Mesendoderm (in vitro differentiated cells): ENCODE measurements at places on chromosomes 5 and 9.

- no peak for DNase-seq
Measured at GRCh38 chr9:121956808-121957207, 136.3 kb downstream of the TTLL11 start.

DNA sequence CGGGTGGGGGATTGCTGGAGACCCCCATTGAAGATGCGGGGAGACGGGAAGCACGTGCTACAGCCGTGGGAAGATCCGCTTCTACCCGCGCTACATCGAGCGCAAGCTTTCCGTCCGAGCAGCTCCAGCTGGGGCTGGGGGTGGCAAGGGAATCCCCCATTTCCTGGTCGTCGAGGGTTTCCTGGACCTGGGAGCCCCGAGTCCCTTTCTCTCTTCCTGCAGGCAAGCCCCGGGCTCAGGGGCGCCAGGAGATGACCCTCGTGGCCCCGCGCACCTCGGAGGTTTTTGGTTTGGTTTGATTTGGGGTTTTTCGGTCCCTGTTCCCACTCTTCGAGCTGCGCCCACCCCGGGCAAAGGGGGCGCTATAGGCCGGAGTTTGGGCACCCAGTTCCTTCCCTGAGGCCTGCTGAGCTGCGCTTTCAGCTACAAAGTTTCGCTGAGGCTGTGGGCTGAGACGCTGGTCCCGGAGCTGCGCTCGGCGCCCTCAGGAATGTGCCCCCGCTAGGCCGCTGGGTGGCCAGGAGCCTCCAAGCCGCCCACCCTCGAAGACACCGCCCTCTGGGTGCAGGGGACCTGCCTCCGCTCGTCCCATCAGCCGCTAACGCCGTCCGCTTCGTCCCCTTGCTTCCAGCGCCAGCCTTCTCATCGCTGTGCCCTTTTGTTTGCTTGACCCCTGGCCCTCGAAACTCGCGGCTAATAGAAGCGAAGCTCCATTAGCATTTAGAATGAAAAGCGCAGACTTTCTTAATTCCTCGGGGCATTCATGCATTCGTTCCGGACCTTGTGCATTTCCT, 2.9 kb downstream of the NR4A3 start:
- peak; percentile 78 for DNase-seq

GRCh38 chr9:122366074-122366660, 4.7 kb upstream of the PTGS1 start:
- DNase-seq, result no peak

- DNase-seq, result peak; percentile 87
Measured at GRCh38 chr5:150457121-150457520, 7.6 kb upstream of the RPS14 start.

- peak; percentile 69 for DNase-seq
Measured at GRCh38 chr9:128150594-128151308, 1.5 kb downstream of the LCN2 start.

- DNase-seq, result no peak
Measured at GRCh38 chr5:167511-167910, 23.8 kb upstream of the LRRC14B start.

- DNase-seq, result peak; percentile 12
Measured at GRCh38 chr5:145787001-145787400, 48.1 kb downstream of the PRELID2 start.

- DNase-seq, result no peak
Measured at GRCh38 chr9:27659571-27659970, 86.3 kb upstream of the C9orf72 start.

DNA sequence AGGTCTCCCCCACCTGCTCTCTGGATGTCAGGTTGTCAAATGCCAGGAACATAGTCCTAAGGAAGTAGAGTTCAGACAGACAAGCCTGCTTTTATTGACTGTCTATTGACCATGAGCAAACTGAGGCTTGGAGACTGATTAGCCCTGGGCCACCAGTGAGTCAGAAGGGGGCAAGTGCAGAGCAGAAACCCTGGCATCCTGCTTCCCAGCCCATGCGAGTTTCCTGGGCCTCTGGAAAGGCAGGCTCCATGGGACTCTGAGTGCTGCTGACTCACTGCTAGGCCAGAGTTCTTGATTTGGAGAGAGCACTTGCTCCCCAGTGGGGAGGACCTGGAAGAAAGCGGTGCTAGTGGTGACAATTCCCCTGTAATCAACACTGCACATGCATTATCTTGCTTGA, 2.8 kb upstream of the HBEGF start:
- no peak for DNase-seq

- peak; percentile 77 for DNase-seq
Measured at GRCh38 chr5:95996904-95997723, 35.5 kb upstream of the ELL2 start.

DNA sequence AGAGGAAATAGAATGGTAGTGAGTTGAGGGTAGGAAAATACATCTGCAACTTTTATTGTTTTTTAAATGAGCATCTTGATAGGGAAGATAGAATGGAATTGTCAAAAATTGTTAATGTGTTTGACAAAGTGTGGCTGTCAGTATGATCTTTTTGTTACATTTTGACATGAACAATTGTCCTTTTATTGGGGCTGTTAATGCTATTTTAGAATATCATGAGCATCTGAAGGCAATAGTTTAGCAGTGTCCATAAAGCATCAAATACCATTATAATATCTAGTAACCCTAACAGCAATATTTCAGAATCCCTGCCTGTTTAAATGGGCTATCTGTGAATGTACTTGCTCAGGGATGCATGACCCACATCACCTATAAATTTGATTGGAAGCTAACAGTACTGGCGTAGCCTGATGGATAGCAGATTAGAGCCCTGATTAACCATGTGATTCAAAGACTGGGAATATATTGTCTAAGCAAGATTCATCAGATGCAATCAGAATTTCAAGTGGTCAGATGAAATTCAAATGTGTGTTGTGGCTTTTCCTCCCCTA, 37.8 kb downstream of the TLE4 start:
- no peak for DNase-seq

DNA sequence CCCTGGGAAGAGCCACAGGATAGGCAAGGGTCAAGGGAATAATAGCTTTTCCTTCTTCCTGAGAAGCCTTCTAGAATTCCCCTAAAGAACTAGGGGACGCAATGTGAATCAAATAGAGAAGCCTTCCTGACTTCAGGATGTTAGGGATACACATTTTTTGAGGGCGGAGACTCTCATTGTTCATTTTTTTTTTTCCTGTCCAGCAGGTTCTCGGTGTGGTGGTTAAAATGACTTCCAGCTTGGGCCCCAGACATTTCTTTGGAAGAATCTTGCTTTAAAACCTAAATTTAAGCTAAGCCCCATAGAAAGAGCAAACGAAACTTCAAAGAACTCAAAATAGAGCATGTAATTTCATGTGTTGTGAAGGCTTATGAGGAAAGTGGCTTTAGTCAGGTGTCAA, 80.8 kb downstream of the IQGAP2 start:
- no peak for DNase-seq

- DNase-seq, result no peak
Measured at GRCh38 chr9:89478821-89479668, 18.9 kb downstream of the SEMA4D start.

GRCh38 chr5:80116465-80116864, 81.3 kb downstream of the THBS4 start:
- DNase-seq, result peak; percentile 68
